DMS79 (cell line): ENCODE measurements at places on chromosomes 3 and 15.

DNA sequence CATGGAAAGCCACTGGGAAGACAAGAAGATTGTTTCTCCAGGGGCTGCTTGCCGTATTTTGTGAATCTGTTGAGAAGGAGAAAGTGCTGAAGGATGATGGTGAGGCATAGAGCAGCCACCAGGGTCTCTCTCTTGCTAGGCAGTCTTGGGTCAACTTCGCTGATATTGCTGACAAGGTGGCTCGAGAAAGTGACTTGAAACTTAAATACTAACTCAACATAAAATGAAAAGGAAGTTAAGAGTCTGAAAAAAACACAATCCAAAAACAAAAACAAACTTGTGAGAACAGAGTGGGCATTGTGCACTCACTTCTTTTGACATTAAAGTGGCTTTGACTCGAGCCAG lies 90.1 kb downstream of the CHST2 start:
- DNase-seq, result no peak

- no peak for DNase-seq
Measured at GRCh38 chr15:67146234-67146633, 80.8 kb downstream of the SMAD3 start.

GRCh38 chr3:54307566-54308180 lies 185.3 kb downstream of the CACNA2D3 start:
- peak; percentile 28 for DNase-seq

- no peak for DNase-seq
Measured at GRCh38 chr3:73787620-73788019, 162.9 kb upstream of the PDZRN3 start.

DNA sequence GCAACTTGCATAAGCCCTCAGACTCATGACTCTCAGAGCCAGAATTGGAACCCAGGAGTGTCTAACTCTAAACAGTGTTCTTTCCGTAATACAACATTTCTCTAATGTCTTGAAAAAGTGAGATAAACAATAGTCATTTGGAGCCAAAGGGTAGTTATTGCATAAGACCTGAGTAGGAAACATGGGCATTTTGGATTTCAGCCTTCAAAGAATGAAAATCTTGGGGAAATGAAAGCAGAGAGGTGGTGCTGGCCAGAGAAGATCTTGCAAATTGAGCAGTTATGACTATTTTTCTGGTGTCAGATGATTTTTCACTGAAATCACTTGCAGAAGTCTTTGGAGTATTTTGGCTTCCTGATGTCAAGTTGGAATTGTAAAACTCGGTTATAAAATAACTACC lies 379.4 kb downstream of the DIPK2A start:
- DNase-seq, result no peak

- no peak for DNase-seq
Measured at GRCh38 chr15:49023354-49023753, 22.9 kb downstream of the SECISBP2L start.

DNA sequence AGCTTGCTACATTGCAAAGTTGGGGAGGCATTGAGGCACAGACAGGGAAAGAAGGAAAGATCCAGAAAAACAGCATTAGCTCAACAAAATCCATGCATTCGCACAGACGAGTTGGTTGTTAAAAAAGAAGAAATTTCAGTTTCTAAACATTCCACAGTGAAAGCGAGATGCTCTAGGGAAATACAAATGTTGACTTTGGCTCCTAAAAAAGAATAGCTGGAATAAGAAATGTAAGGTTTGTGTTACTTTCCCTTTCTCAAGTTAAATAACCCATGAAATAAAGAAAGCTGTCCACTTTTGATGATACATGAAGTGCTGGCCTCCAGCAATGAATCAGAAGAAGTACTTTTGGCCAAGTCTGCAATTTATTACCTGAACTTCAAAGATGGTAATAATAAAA lies 465.1 kb downstream of the ERC2 start:
- no peak for DNase-seq

- no peak for DNase-seq
Measured at GRCh38 chr3:34725774-34726173, 913.6 kb upstream of the ARPP21 start.

GRCh38 chr15:87871731-87872320 lies 384.7 kb downstream of the NTRK3 start:
- DNase-seq, result no peak

GRCh38 chr15:73265536-73266153 lies 103.1 kb downstream of the HCN4 start:
- DNase-seq, result no peak

- DNase-seq, result no peak
Measured at GRCh38 chr3:125014570-125015179, 41.1 kb downstream of the HEG1 start.

DNA sequence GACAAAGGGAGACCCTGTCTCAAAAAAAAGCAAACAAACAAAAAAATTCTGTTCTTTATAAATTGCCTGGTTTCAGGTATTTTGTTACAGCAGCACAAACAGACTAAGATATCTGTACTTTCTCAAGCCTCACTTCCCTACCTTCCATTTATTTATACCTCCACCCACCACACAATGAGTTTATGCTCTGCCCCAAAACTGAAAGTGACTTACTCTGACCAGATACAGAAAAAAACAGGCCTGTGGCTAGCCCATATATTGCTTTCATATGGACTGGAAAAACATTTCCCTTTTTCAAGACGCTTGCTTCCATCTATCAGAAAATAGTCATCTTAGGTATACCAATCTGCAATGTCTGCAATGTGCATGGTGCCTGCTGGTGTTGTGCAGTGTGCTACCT lies 8.7 kb upstream of the GPD1L start:
- no peak for DNase-seq

DNA sequence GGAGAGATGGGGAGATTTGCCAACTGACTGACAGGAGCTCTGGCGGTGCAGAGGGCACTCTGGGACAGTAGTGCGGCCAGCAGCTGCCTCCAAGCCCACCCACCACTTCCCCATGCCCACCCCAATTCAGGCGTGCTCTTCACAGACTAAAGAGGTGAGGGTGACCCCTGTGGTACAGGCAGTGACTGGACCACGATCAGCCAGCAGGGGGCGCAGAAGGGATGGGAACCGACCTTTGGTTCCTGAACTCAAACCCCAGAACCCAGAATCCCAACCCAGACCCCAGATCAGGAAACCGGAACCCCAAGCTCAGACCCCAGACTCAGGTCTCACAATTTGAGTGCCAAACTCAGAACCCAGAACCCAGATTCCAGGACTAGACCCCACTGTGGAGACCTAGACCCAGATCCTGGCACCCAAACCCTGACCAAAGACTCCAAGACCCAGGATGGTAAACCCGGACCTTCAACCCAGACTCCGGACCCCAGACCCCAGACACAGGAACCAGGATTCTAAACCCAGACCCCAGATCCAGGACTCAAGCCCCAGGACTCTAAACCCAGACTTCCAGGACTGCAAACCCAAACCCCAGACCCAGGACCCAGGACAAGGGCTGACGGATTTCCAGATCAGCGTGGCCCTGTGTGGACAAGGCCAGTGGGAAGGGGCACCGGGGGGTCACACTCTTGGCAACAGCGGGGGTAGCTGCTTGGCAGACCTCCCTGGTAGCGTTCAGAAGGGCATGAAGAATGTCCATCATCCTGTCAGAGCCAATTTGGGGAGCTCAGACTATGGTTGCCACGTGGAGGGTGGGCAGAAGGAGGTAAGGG lies 3.7 kb upstream of the MYL3 start:
- no peak for DNase-seq

- DNase-seq, result peak; percentile 27
Measured at GRCh38 chr3:66449411-66449974, 51.3 kb downstream of the LRIG1 start.

DNA sequence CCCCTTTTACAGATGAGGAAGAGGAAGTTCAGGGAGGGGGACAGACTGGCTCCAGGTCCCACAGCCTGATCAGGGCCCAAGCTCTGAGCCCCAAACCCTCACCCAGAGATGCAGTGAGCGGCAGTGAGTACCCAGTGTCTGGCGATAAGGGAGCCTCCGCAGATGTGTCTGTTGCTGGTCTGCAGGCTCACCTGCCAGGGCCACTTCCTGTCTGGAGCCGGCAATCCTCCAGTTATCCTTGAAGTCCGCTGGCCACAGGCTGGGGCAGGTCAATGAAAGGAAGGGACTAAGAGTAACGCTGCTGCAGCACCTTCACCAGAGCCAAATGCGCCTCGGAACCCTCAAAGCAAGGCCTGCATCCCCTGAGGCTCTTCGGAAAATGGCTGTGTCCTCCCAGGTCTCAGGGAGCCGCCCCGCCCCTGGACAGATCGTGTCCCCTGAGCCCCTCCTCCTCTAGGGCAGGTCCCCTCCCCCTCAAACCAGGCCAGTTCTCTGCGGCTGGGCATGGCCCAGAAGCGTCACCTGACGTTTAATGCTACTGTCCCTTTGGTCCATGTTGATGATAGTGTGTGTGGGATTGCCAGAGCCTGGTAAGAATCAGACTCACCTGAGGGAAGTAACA lies 51.5 kb downstream of the MYL3 start:
- peak; percentile 8 for DNase-seq

GRCh38 chr3:46997453-46998091 lies 18.1 kb downstream of the NBEAL2 start:
- no peak for DNase-seq

DNA sequence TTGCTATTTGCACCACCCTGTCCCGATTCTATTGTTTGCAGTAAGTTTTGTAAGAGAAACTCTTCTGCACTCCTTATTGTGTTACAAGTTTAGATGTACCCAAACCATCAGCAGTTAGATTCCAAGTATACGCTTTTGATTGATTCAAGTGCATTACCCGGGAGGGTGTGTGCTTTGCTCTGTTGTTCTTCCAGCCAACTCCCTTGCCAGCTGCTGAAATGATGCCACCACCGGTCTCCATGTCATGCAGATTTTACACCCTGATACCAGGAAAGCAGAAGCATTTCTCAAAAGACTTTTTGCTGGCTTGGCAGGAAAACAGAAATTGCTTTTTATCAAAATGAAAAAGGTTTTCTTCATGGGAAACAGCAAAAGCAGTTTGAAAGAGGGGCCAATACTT lies 1006.6 kb upstream of the CFAP20DC start:
- DNase-seq, result no peak

GRCh38 chr3:188687389-188687788 lies 484.4 kb upstream of the TPRG1 start:
- DNase-seq, result no peak

DNA sequence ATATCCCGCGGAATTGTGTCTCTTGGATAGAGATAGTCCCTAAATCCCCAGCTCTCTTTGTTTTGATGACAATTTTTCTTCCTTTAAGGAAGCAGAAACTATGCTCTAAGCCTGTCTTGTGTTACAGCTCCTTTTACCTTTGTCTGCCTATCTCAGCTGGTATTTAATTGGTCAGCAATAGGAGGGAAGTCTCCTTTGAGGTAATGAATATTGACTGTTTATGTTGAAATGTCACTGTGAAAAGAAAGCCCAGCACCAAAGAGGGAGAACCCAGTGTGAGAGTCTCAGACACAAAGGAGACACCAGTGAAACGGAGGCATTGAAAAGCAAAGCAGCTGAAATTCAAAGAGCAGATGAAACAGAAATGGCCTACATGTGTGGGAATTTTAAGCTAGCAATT lies 372.6 kb downstream of the NR2F2 start:
- no peak for DNase-seq

DNA sequence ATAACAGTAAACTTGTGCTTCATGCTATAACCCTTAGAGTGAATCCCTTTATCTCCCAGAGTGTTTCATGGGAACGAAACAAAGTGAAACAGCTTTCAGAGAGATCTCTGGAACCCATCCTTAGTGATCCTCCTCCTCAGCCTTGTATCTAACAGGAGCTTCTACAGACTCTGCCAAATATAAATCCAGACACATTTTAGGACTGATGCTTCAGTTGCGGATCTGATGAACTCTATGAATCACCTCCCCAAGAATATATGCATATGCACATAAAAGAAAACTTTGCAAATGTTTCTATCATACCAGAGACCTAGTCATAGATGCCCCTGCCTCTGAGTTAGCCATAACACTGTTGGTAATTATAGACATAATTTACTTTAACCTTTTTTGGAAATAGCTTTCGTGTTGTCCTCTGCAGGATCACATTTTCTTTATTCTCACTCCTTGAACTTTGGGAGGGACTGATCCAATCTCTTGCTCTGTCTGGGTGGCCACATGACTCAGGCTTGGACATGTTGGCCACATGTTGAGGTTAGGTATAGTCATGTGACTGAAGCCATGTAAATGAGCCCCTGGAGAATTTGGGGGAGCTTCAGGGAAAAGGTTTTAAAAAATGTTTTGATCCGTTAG lies 306.4 kb upstream of the CNTN3 start:
- no peak for DNase-seq

DNA sequence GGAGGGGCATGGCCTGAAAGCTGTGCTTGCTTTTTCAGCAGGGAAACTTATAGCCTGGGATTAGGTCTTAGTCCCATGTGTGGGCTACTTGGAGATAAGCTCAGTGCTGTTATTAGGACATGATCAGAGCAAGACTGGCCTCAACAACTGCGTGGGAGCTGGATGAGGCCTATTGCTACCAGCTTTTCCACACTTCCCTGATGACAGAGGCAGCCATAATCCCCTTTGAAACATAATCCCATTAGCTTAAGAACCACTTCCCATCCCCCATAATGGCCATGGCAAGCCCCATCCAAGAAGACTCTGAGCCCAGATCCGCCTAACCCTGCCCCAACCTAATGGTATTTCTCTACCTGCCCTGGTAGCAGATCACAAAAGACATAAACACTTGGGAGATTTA lies 26.6 kb upstream of the GK5 start:
- no peak for DNase-seq

- no peak for DNase-seq
Measured at GRCh38 chr3:36893137-36893557, 51.7 kb downstream of the TRANK1 start.

DNA sequence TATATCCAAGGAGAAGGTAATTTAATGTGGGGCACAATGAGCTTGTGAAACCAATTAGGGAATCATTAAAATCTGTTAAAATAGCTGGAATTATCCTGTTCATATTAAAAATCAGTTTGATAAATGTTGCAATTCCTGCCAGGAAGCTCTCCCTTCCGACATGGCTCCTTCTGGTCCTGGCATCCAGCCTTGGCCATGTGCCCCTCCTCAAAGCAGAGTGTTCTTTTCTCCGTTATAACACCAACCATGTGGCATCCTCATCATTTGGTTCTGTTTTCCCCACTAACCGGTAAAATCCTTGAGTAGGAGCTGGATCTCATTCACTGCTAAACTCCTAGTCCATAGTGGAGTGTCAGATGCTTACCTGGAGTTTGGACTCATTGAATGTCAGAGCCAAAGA lies 127.2 kb downstream of the ARNT2 start:
- no peak for DNase-seq

- DNase-seq, result no peak
Measured at GRCh38 chr3:9108876-9109567, 140.4 kb downstream of the SRGAP3 start.

- DNase-seq, result no peak
Measured at GRCh38 chr3:115068799-115069198, 78.3 kb downstream of the ZBTB20 start.
